ENCODE measurements at places on chromosomes 5 and 9.
A peak's percentile ranks its signal among the peaks of the same experiment; 100 is the strongest.

- DNase-seq: no peak
Measured at GRCh38 chr9:137430723-137431415, 7.7 kb downstream of the NOXA1 start.

DNA sequence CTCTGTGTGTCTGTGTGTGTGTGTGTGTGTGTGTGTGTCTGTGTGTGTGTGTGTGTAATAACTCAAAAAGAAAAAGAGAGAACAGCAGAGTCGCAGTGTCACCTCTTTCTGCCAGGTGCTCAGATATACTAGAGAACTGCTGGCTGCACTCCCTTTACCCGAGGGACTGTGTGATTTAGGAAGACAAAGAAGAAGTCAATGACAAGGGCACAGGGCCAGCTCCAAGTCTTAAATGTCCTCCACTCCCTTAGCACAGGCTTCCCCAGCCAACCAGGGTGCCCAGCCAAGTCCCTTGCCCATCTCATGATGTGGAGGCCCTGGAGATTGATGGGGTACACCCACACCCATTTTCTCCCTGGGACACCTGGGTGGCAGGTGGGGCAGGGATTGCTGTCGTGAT, 8.7 kb downstream of the CCNJL start:
- no peak for DNase-seq

- DNase-seq: no peak
Measured at GRCh38 chr5:146967646-146968045, 89.1 kb upstream of the PPP2R2B start.

- DNase-seq: no peak
Measured at GRCh38 chr5:180343831-180344695, 9.1 kb downstream of the GFPT2 start.

- no peak for DNase-seq
Measured at GRCh38 chr5:124309241-124309980, 437.0 kb downstream of the ZNF608 start.

- no peak for DNase-seq
Measured at GRCh38 chr5:134097211-134097749, 17.2 kb upstream of the TCF7 start.

GRCh38 chr5:147391781-147392180, 118.1 kb downstream of the DPYSL3 start:
- DNase-seq: peak; percentile 61

GRCh38 chr5:68898951-68899471, 194.8 kb upstream of the SLC30A5 start:
- no peak for DNase-seq

- DNase-seq: no peak
Measured at GRCh38 chr9:96436456-96437126, 13.4 kb upstream of the HABP4 start.

GRCh38 chr5:81486711-81487110, 92.8 kb upstream of the ACOT12 start:
- DNase-seq: no peak

- DNase-seq: no peak
Measured at GRCh38 chr5:65126542-65127069, 355.1 kb downstream of the ADAMTS6 start.

- DNase-seq: no peak
Measured at GRCh38 chr5:124583469-124584350, 162.7 kb downstream of the ZNF608 start.

DNA sequence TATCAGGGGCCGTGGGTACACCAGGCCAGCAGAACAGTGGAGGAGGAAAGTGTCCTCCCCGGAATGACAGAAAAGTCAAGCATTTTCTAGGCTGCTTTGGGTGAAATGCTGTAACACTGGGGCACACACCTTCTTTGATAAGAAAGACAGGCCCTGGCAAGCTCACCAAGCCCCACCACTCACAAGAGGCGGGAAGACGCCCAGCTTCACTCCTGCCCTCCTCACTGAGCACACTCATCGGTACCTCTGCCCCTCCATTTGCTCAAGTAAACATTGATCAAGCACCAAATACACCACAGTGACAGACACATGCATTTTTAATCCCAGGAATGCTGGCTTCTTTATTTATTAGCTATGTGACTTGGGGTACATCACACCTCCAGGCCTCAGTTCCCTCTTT, 43.1 kb downstream of the B4GALT1 start:
- DNase-seq: no peak

DNA sequence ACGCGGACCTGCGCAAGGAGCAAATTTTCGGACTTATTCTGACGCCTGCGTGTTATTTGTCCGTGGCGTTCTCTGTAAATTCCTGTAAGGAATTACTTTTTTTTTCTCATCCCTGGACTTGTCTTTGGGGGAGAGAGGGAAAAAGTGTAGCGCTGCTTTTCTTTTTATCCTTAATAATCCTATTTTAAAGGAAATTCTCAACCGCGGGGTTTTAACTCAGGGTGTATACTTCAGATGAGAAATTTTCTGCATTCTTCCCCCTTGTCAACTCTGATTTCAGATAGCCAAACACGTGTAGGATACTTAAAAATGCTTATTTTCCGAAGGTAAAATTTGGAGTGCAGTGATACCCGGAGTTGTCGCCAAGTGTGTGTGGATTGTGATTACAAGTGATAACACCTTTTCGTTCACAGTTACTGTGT, 853 bp downstream of the DCP2 start:
- DNase-seq: no peak

- no peak for DNase-seq
Measured at GRCh38 chr5:95392593-95393182, 1.5 kb downstream of the FAM81B start.

DNA sequence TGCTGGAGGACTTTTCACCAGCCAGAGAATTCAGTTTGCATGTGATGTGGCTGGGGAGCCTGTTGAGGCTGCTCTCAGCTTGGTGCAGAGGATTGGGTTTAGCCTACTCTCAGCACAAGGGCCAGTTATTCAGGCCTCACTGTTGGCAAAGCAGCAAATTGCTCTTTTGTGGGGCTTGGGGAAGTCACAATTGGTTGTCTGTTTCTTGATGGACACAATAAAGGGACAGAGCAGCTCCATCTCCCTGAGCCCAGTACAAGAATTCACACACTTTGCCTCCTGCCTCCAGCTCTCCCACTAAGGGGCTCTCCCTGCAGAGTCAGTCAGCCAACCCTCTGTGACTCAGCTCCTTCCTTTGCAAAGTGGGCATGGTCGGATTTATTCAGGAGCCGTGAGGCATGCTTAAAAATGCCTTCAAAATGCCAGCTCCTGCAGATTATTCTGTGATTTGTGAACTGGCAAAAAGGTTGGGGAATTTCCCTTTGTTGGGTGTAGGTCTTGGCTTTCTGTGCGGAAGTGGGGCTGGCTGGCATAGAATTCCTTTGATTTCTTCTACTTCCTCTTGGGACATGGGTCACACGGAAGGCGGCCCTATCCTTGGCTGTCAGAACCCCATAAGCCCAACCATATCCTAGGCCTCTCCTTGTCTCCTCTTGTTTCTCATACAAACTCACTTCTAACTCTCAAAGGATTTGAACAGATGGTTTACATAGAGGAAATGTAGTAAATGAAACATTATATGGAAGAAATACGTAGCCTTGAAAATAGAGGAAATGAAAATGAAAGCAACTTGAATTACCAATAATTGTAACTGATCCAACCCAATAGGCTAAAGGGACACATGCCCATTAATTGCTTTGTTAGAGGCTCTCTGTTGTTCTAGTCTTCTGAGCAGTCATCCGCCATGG, 118.7 kb upstream of the CD180 start:
- DNase-seq: no peak

DNA sequence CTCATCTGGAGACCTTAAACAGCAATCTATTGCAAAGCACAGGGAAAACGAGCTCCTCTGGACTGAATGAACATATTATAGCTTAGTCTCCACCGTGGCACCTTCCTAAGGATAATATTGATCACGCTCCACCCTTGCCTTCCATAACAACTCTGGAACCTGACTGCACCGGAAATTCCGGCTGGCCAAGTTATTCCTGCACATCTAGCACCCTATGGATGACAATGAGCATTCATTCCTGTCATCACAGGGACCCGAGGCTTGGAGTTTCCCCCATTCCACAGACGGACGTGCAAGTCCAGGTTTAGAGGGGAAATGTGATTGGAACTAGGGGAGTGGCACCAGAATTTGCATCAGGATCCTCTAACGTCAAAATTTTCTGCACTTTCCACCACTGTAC, 27.5 kb downstream of the STK10 start:
- no peak for DNase-seq

- DNase-seq: peak; percentile 61
Measured at GRCh38 chr9:38227061-38227540, 158.1 kb upstream of the SHB start.

DNA sequence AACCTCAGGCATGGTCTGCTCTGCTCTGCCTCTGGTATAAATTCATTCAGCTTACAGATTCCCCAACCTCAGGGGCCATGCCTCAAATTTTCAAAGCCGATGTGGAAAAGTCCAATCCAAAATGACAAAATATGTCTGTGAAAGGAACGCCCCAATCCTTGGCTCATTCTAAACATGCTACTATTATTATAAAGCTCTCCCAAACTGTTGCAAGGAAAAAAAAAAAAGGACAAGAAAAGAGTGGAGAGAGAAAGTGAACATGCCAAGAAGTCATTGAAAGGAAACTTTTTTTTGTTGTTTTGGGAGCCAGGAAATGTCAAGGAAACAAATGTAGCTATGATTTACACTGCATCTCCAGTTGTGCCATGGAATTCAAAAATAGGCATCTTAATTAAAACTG, 3.8 kb downstream of the COL23A1 start:
- DNase-seq: no peak

GRCh38 chr9:121753802-121754654, 102.6 kb downstream of the DAB2IP start:
- no peak for DNase-seq

DNA sequence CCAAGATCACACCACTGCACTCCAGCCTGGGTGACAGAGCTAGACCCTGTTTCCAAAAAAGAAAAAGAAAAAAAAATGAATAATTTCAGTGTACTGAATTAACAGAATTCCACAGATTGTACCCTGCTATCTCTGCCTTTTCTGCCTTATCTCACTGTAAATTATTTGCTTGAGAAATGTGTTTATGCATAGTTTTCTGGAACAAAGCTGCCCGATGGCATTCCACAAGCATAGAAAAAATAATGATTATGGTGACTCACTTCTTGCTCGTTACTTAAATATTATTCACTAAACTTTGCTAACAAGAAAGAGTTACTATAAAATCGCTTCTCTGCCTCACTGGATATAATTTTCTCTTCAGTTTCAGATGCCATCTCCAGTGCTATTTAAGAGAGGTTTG, 88.7 kb upstream of the FAM169A start:
- DNase-seq: no peak

GRCh38 chr9:24258626-24259025, 287.1 kb downstream of the IZUMO3 start:
- DNase-seq: no peak

DNA sequence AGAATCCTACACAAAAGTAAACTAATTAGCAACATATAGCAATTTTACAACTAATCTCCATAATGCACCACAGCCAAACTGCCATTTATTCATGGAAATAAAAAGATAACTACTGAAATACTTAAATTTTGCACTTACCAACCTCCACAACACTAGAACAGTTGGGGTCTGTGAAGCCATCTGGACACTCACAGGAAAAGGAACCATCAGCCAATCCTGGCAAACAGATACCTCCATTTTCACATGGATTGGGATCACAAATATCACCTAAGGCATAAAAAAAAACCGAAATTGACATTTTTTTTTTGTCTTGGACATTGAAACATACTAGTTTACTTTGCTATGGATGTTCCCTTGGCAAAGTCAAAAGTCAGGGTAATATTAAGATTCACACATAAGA, 130.7 kb downstream of the EDIL3 start:
- no peak for DNase-seq

GRCh38 chr5:22250528-22250927, 602.6 kb downstream of the CDH12 start:
- DNase-seq: no peak

- DNase-seq: no peak
Measured at GRCh38 chr9:127763918-127764384, 14.5 kb downstream of the SH2D3C start.

DNA sequence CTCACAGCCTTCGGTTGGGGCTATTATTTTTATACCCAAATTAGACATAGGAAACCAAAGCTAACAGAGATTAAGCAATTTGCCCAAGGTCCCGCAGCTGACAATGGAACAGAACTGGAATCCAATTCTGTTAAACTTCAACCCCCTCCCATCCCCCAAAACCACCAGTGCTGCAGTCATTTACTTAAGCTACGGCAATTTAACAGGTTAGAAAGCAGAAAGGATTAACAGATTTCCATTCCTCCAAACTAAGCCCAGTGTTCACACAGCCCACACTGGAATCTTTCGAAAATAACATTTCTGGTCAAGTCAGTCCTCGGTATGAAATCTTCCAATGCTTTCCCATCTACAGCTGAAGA, 1023.1 kb upstream of the DMAC1 start:
- no peak for DNase-seq

DNA sequence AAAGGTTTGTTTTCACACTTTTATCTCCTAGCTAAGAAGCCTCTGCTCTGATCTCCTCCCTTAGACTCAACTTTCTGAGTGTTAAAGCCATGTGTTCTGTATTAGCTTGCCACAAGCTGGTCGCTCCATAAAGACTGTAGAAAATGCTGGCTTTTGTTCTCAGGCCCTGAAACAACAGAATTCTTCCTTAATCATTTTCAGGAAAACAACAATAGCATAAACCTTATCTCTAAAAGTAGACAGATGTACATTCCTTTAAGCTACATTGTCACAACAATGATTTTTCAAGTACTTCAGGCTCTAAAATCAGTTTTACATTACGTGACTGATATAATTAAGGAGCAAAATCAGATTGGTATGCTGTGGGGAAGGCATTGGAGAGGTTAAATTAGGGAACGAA, 41.9 kb downstream of the VCAN start:
- DNase-seq: no peak

- DNase-seq: no peak
Measured at GRCh38 chr9:33125871-33126823, 41.0 kb downstream of the B4GALT1 start.

- no peak for DNase-seq
Measured at GRCh38 chr9:19870988-19871387, 82.2 kb upstream of the SLC24A2 start.

GRCh38 chr5:13945271-13945670, 783 bp upstream of the DNAH5 start:
- no peak for DNase-seq

GRCh38 chr9:15203581-15203980, 103.4 kb downstream of the TTC39B start:
- DNase-seq: no peak

DNA sequence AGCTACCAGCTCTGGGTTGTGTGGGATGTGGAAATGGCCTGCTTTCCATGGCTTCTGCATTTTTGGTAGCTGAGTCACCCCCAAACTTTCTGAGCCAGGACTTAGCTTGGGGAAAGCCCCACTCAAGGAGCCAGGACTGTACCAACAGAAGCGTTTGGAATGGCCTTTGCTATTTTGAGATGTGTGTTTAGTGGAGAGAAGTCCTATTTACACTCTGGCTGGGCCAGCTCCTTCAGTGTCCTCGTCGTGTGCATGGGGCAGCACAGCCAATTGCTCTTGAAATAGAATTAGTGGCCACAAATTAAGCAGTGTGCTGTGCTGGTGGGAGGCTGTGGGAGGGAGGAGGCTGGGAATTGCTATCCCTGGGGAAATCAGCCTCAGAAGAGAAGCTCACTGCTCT, 51.6 kb downstream of the ENTREP1 start:
- no peak for DNase-seq

- DNase-seq: no peak
Measured at GRCh38 chr5:159504106-159504856, 174.0 kb upstream of the IL12B start.
